Stimulated activated CD8-positive, alpha-beta memory T cell treated with anti-CD3 and anti-CD28 coated beads, Interleukin-7, amount 100 ng/mL, for 48 hours (primary cell): ENCODE measurements at places on chromosomes 2 and 18.

- no peak for DNase-seq
Measured at GRCh38 chr2:178159966-178160365, 34.3 kb upstream of the OSBPL6 start.

DNA sequence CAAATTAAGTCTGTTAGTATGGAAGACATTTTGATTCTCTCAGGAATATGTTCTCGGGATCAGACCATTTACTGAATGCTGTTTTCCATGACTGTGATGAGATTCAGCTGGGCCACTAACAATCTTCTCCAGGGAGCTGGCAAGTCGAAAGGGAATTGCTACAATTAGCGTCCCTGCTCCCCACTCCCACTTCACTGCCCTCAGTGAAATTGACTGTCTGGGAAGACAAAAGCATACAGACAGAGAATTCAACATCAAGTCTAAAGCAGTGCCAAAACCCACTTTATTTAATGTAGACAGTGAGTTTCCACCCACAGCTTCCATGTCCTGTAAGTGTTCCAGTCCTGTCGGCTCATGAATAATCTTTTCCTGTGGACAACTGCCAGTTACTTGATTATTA lies 34.0 kb upstream of the COL3A1 start:
- no peak for DNase-seq

GRCh38 chr2:229375251-229375650 lies 104.2 kb upstream of the PID1 start:
- no peak for DNase-seq

GRCh38 chr2:102796337-102796736 lies 34.5 kb downstream of the TMEM182 start:
- DNase-seq = no peak

- no peak for DNase-seq
Measured at GRCh38 chr18:9519399-9519798, 44.1 kb downstream of the RALBP1 start.

- DNase-seq = no peak
Measured at GRCh38 chr18:28095041-28095440, 81.9 kb downstream of the CDH2 start.

DNA sequence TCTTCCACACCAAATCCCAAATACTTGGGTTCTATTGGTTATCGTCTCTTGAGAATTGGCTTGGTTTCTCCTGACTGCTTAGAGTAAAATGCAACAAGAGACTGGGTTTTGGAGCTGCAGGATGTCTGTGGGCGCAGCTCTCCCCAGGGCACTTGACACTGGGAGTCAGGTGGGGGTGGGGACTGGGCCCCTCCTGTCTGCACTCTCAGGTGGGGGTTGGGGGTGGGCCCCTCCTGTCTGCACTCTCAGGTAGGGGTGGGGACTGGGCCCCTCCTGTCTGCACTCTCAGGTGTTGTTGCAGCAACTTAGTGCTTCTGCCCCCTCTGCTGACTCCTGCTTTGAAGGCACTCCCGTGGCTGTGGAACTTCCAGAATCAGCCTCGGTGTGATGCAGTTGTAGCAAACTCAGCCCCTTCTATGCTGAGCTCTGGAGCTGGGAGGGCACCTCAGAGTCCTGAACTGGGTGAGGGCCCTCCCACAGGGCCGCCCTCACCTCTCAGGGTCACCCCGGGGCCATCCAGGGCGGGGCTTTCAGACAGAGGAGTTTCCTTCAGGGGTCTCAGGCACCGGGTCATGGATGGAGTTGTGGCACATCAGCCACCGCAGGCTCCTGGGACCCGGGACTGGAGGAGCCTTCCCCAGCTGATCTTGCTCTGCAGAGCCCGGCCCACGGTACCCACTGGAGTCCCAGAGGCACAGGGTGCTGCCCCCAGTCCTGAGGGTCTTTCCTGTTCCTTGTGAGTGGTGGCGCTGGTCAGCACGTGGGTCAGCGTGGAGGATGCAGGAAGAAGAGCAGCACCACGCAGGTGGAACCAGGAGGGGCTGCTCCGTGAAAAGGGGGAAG lies 22.9 kb upstream of the CIDEA start:
- DNase-seq = no peak

DNA sequence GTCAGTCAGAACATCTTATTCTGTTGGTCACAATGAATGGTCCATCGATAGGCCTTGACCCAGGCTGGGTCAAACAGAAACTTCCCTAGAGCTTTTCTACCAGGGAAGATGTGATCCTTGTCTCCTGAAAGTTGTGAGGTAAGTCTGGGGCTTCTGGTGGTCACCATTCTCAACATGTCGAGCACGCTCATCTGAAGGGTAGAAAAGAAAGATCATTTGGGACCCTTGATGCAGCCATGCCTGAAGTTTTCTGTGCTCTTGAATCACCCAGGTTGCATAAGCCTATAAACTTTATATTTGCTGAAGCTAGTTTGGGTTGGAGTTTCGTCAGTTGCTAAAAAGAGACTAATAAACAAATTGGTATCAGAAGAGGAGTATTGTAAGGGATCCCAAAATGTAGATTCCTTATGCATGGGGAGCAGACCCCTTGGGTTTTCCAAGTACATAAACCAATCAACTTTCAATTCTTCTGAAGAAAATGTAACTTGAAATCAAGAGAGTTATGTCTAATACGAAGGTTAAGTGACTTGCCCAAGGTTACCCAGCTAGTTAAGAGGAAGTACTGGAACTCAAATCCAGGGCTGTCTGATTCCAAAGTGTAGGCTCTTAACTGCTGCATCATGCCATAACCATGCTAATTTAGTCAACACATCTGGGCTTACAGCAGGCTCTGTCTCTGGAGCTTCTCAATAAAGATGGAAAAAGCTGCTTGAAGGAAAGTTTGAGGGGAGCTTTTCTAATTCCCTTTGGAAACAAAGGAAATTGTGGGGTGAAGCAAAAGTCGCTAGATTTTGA lies 23.2 kb downstream of the TMEM17 start:
- DNase-seq = no peak

DNA sequence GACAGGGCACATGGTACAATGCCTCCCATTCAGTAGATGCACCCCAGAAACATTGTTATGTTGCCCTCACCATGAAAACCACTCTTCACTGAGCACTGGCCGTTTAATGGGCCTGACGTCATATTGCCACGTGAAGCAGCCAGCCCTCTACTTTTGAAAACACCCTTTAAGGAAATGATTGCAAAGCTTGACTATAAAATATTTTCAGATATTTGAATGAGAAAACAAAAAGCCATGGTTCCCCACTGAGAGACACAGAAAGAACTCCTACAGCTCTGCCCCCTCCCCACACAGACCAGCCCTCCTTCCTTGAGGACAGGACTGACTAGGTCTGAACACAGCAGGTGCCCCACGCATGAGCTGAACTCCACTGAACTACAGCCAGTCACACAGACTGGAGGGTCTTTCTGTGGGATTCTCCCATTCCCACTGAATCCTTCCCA lies 349.1 kb downstream of the ANAPC1 start:
- no peak for DNase-seq
